Motor neuron (in vitro differentiated cells): ENCODE measurements at places on chromosomes 1 and 21. TPM values are rescaled to one million over a fixed set of nuclear protein-coding genes. Genes with fewer than 3 reads are reported as not detected.
A peak's percentile ranks its signal among the peaks of the same experiment; 100 is the strongest.

TNFRSF18 gene
- total RNA-seq = 0.38 TPM in 1 of 2 replicates, not detected in the other

CCDC24 gene
- total RNA-seq = 5.0 and 6.1 TPM in 2 replicates

ITLN1 gene
- 0.17 and 0.27 TPM in 2 replicates for total RNA-seq

ERG gene
- 0.78 and 0.81 TPM in 2 replicates for total RNA-seq

BEND5 gene
- 39.9 and 40.1 TPM in 2 replicates for total RNA-seq

TMEM82 gene
- total RNA-seq = not detected in 2 replicates

LCE1B gene
- 0.65 TPM in 1 of 2 replicates, not detected in the other for total RNA-seq

DNA sequence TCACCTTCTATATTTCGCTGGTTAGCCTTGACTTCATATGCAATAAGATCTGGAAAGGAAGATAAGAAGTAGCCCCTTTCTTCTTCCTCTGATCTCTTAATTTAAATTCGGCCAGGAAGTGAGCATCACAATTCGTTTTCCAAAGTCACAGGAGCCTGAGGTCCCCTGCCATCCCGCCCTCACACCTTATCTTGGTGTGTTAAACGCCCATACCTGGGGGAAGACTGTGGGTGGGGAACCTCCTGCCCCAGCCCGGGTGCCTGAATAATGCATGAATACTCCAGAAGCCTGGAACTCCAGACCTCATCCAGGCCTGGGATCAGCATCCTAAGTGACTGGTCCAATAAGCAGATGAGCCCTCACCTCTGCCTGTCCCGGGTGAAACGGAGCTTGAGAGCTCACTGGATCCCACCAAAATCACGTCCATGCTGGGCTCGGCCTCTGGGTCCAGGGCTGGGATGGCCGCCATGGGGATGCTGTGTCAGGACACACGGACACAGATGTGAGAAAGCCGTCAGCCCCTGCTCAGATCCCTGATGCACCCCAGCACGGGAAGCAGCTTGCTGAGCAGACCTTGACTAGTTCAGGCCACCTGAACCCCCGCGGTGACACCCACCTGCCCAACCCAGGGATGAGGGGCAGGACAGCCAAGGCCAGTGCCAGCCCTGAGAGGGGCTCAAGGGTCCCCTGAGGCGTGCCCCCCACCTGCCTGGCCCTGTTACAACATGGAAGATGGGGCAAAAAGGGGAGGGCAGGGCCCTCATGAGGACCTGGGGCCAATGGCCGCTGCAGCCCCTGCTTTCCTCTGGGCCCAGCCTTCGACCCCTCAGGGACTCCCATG lies 686 bp downstream of the DNMT3L start:
- ATAC-seq = no peak

DNA sequence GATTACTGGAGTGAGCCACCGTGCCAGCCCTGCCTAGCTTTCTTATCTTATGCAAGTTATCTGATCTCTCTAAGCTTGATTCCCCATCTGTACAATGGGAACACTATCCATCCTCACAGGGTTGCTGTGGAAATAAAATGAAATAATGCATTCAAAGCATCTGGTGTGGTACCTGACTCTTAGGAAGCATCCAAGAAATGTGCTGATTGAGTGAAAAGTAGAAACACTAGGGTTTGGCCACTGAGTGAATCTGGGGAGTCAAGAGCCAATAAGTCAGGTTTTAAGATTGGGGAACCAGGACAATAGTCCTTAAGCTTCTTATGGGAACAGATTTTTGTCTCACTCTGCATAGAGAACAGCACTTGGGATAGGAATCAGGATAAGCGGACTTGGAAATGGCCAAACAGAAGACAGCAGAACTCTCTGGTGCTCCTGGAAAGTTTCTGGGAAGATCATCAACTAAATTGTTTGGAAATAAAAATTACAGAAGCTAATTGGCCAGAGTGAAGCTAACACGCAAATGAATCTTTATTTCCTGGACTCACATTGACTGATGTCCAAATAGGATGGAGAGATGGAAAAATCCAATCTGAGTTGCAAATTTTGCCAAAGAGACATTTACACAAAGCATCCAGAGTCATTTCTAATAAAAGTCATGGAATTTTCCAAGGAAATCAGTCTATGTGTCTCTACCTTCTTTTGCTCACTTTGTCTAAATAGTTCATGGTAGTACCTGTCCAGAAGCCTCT lies 3.3 kb downstream of the PAFAH2 start:
- no peak for ATAC-seq

GRCh38 chr1:244444854-244445253 lies 6.9 kb downstream of the ADSS2 start:
- peak; percentile 67 for ATAC-seq

GRCh38 chr21:41168391-41169257 lies 664 bp downstream of the BACE2 start:
- ATAC-seq = peak; percentile 44

GRCh38 chr1:52925571-52926005 lies 1.5 kb upstream of the SCP2 start:
- ATAC-seq = no peak
